ENCODE measurements at places on chromosomes 3 and 15.

GRCh38 chr3:98032265-98032664 is 2.9 kb downstream of the GABRR3 start:
- no peak for DNase-seq

GRCh38 chr3:62571916-62572315 is 198.6 kb upstream of the FEZF2 start:
- DNase-seq = no peak

DNA sequence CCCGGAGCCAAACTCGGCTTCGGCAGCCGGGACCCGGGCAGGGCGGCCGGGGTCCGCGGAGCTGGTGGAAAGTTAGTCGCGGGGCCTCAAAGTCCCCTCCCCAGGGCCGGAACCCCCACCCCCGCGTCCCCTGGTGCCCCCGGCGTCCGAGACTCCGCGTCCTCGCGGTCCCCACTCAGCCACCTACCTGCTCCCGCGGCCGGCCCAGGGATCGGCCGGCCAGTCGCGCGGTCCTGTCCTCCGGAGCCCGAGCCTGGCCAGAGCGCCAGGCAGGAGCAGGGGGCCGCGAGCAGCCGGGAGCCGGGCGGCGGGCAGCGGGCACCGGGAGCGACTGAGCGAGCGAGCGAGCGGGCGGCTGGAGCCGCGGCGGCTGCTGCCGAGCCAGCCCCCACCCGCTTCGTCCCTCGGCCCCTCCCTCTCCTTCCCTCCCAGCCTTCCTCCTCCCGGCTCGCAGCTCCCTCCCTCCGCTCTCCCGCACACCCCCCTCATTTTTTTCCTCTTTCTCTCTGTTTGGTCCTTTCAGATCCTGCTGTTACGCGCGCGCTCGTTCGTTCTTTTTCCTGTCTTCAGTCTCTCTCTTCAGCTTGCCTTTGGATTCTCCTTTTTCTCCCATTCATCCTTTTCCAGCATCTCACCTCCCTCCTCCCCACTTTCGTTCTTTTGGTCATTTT is at the start of gene MEGF11:
Gene MEGF11, minus strand, starts transcription at position 333 of the 671 bp plus-strand sequence. CDS start 125,347 bp downstream, outside the sequence.
- DNase-seq = no peak

- DNase-seq = no peak
Measured at GRCh38 chr15:101396484-101397261, 92.8 kb downstream of the PCSK6 start.

DNA sequence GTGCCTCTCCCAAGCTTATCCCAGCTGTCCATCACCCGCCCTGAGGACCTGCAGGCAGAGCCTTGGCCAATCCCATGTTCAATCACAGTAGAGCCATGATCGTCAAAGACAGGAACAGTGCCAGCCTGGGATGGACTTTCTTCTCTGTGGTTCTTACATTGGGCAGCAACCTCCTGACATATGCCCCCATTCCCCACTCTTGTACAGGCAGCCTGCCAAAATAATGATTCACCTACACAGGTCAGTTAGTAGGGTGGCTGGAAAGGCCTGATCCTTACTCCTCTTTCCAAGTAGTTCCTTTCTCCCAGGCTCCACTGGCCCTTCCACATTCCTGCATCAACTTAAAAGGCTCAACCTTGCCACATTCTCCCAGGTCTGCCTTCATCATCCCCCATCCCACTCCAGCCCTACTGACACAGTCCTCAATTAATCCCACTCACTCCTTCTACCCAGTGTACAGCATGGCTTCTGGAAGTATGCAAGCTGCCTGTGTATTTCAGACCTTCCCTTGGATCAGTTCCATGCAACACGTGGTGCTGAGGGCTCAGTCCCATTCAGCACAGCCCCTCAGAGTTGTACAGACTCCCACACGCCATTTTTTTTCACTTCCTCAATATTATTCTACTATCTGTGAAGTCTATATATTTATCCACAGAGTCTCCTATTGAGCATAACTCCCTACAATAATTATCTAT is 189.8 kb downstream of the NTRK3 start:
- no peak for DNase-seq

- no peak for DNase-seq
Measured at GRCh38 chr15:35484231-35484945, 61.6 kb downstream of the DPH6 start.

- DNase-seq = no peak
Measured at GRCh38 chr3:179812096-179812382, 159.2 kb downstream of the USP13 start.
